ENCODE measurements at places on chromosomes 5 and 9.

DNA sequence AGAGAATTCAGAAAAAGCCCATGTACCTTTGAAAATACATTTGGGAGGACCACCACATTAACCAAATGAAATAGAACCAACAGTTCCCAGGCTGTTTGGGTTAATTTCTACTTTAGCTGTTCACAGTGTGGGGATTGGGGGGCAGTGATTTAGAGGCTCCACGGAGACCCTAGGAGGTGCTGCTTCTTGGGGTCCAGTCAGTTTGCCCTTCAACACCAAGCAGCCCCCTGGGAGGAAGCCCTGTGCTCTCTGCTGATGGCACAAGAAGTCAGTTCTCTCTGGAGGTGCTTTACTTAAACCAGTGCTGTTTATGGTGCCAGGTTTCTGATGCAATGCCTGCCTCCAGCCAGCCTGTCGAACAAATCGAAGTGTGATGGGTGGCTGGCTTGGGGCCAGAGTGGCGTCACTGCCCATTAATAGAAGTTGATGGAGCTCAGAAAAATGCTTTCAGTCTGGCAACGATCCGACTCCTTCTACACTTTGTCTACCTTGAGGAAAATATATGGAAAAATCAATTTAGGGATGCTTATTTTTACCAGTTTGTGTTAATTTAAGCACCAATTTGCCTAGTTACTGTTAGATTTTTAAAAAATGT lies 134.0 kb downstream of the SNX18 start:
- no peak for DNase-seq

GRCh38 chr5:14399054-14399692 lies 182.4 kb upstream of the OTULINL start:
- DNase-seq = peak; percentile 31

- no peak for DNase-seq
Measured at GRCh38 chr5:69491838-69492390, 676 bp upstream of the OCLN start.

DNA sequence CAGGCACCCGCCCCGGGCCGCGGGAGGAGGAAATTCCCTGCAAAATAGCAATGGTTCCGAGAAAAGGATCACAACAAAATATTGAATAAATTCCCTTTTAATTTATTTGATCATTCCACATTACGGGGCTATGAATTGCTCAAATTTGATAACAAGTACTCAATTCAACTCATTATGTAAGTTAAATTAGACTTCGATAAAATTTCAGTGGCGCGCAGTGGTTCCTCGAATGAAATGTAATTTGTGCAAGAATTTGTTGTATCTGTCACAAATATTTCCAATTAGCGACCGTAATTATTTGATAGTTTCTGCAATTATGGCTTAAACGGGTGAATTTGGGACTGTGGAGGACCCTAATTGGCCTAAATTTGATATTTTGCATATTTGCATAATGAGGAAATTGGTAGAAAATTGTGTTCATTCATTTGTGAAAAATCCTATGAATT lies 76.0 kb upstream of the TBCA start:
- no peak for DNase-seq

GRCh38 chr5:69276422-69277174 lies 41.9 kb downstream of the CDK7 start:
- peak; percentile 37 for DNase-seq

DNA sequence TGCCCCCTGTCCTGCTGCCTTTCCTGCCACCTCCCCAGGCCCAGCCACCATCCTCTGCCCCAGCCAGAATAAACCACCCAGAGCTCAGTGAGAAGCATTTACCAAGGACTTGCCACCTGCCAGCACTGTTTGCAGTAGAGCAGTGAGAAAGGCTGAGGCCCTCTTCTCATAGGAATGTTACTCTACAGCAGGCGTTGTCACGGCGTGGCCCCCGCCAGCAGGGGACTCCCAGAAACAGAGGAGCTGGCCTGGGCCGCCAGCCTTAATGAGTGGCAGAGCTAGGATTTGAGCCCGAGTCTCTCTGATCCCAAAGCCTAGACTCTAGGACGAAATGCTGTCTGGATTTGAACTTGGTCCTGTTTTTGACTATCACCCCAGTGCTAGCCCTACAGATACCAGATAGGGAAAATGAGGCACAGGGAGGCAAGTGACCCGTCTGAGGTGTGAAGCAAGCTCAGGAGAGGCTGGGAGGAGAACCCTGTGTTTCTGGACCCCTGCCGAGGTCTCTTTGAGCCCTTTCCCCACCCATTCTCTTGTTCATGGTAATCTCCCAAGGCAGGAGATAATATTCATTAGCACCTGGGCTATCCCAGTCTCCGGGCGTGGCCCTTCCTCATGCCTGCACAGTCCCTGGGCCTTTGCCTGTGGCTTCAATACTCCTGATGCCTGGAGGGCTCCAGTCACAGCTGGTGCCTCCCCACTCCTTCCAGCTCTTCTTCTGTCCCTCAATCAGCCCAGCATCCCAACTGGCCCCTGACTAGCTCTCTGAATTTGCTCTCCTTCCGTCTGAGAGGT lies 30.7 kb downstream of the HRH2 start:
- DNase-seq = no peak

- DNase-seq = no peak
Measured at GRCh38 chr5:174688441-174689354, 35.7 kb upstream of the MSX2 start.

DNA sequence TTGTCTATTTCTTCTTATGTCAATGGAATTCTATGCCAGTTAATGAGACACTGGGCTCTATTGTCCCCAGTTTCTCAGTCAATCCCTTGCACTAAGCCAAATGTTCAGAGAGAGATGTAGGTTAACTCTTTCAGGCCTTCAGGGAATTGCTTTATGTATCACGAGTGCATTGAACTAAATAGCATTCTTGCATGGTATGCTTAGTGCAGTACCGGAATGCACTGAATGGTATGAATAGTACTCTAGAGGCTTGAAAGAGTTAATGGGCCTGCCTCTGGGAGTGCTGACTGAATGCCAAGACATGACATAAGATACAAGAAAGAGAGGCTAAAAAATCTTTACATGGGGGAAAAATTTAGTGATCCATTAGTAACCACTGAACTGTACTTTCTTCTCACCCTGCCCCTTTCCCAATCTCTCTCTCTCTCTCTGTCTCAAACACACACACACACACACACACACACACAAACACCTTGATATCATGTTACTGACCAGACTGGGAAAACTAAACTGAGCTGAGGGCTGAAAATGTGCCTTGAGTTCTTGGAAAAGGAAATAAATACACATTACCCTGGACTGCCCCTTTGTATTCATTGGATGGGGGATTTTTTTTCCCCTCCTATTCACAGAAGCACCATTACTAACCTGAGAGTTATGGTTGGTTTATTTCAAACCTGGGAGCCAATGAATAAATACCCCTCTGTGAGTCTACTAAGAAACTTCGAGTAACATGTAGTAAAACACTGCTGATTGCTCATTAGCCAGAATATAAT lies 35.4 kb upstream of the TMC1 start:
- no peak for DNase-seq

GRCh38 chr5:71623221-71623794 lies 36.2 kb downstream of the MCCC2 start:
- DNase-seq = no peak

GRCh38 chr9:76634356-76635054 lies 129.7 kb upstream of the PCA3 start:
- no peak for DNase-seq

- no peak for DNase-seq
Measured at GRCh38 chr9:26812217-26812616, 80.4 kb downstream of the CAAP1 start.

DNA sequence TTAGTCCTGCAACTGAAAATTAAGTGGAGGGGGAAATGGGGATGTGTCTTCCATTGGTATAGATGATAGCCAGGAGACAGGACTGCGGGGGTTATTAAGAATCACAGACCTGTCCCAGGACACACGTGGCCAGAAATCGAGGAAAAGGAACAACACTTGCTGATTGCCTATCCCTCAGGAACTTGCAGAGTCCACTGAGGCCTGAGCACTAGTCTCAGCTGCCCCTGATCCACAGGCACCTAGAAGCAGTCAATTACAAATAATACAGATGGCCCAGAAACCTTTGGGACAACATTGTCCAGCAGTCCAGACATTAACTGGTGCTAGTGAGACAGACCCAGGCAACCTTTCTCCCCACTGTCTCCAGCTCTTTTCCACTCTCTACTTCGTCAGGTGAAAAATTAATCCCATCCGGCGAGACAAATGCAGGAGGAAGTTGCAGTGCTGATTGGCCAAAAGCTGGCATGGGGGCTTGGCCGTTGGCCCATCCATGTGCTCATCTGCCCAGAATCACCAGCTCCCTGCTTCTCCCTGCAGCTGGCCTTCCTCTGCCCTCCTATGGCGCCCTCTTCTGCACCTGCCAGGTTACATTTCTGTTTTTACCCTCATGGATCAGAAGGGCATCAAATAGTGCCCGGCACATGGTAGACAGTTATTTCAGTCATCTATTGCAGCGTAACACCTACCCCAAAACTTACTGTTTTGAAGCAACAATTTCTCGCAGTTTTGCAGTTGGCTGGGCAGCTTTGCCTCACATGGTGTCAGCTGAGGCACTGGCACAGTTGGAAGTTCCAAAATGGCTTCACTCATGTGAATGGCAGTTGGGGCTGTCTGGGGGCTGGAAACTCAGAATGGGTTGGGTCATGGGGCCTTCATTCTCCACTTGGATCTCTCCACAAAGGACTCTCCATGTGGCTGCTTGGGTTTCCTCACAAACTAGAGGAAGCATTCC lies 3.6 kb upstream of the B4GALT1 start:
- DNase-seq = no peak

DNA sequence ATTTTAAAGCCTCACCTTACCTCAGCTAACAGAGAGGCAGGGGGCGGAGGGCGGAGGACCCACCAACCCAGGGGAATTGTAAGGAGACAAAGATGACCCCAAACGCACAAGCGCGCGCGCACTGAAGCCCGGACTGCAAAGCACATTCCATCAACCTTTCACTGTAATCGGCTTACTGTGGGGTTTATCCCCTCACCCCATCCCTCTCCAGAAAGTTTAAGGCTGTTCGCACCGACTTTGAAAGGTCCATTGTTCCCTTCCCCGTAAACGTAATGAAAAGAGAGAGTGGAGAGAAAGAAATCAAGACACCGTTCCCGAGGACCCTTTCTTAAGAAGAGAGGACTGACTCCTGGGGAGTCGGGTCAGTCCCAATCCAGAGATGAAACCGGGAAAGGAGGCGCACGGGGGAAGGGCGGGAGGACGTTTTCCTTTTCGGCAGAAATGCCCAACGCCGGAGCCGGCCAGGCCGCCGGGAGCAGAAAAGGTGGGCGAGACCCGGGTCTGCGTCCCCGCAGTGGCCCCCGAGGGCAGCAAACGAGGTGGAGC lies 464 bp downstream of the CEMIP2 start:
- DNase-seq = no peak

DNA sequence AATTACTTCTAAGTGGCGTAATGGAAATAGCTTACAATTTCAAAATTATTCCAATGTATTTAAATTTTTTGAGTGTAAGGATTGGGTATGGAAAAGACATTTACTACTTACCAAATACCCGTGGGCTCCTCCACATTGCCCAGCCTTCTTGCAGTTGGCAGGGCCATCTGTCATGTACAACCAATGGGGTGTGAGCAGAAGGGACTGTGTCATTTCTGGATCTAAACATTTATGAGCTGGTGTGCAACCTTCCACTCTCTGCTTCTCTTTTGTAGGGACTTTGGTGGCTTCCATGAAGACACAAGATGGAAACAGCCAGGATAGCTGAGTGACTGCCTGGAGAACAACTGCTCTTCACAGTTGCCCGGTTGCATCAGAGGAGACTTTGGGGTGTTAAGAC lies 40.8 kb downstream of the FRMD3 start:
- DNase-seq = no peak

- no peak for DNase-seq
Measured at GRCh38 chr5:170483701-170484458, 19.9 kb upstream of the KCNIP1 start.

DNA sequence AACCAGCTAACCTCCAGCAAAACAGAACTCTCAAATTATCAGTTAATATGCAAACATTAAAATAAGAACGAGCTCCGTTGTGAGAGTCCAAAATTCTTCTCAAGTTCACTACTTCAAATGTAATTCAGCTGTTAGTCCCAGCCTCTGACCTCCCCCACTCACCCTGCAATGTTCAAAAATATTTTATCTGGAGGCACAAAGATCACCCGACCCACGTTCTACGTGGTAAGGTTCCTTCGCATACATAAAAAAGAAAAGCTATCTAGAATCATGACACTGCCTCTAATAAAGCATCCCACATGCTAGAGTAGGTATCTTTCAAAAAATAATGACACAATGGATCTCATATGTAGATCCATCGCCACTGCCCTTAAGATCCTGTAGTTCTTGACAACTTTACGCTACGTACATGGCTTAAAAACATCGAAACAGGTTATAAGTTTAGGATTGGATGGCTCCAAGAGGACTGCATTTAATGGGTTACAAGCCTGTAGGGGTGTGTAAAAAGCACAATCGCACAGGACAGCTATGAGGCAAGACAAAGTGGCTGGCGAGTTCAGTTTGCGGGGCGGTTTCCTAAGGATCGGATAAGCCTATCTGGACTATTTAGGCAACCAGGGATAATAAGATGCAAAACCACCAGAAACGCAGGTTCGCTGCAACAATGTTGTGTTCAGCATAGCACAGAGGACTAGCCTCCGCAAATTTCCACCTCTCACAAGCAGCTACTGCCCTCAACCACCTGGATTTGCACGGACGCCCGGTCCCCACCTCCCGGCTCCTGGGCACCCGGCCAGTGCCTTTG lies 969 bp downstream of the CLK4 start:
- DNase-seq = no peak

DNA sequence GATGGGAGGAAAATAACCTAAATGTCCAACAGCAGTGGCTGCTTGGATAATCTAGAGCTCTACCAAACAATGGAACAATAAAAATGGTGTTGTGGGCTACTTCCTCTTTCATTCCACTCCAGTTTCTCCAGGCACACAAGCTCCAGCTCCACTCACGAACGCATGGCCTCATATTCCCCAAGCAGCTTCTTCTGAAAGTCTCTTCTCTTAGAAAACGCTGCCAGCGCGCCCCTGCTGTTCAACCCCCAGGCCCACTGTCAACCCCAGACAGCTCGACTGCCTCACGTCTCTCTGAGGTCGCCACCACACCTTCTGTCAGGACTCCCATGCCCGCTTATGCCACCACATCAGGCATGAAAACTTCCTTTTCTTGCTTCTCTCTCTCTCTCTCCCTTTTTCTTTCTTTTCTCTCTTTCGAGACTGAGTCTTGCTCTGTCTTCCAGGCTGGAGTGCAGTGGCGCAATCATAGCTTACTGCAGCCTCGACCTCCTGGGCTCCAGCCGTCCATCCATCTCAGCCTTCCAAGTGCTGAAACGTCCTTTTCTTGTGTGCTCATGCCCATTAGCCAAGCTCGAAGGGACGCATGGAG lies 16.2 kb downstream of the OR2V2 start:
- DNase-seq = no peak

- no peak for DNase-seq
Measured at GRCh38 chr5:62486672-62487071, 74.1 kb downstream of the IPO11 start.

- peak; percentile 78 for DNase-seq
Measured at GRCh38 chr9:134811673-134812342, 68.8 kb upstream of the FCN2 start.
